ENCODE measurements at places on chromosomes 3 and 15. TPM values are rescaled to one million over a fixed set of nuclear protein-coding genes. Genes with fewer than 3 reads are reported as not detected.

Gene TRH
- total RNA-seq, result not detected

Gene NBEAL2
- 15.4 TPM for total RNA-seq

Gene NR1I2
- not detected for total RNA-seq

Gene MUC4
- not detected for total RNA-seq

Gene CHRNA3
- total RNA-seq, result not detected

Gene CMC1
- 4.4 TPM for total RNA-seq

Gene CRYBG3
- total RNA-seq, result 24.4 TPM

Measured in dermis lymphatic vessel endothelial cell (primary cell).